ENCODE measurements at places on chromosomes 13 and 19.
A peak's percentile ranks its signal among the peaks of the same experiment; 100 is the strongest.

DNA sequence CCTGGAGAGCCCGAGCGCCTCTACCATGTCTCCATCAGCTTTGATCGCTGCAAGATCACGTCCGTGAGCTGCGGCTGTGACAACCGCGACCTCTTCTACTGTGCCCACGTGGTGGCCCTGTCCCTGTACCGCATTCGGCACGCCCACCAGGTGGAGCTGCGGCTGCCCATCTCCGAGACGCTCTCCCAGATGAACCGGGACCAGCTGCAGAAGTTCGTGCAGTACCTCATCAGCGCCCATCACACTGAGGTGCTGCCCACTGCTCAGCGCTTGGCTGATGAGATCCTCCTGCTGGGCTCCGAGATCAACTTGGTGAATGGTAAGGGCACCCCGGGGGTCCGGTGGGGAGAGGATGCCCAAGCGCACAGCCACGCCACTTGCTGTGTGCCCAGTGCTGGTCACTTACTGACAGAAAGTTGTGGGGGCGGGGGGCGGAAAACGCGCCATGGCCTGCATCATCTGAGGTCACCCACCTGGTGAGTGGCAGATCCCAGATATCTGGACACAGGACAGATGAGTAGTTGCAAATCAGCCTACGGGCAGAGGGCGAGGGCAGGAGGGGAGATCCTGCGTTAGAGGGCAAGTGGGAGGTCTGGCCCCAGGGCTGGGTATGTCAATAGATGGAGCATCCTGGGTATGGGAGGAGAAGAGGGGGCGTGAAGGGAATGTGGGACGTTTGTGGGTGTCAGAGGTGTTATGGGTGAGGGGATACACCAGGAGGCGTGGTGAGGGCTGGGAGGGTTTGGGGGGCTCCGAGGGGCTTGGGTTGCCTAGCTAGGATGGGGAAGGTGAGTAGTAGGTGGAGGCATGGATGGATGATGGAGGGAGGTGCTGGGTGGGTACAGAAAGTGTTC, 9.8 kb downstream of the ZSWIM4 start:
- DNase-seq: no peak

DNA sequence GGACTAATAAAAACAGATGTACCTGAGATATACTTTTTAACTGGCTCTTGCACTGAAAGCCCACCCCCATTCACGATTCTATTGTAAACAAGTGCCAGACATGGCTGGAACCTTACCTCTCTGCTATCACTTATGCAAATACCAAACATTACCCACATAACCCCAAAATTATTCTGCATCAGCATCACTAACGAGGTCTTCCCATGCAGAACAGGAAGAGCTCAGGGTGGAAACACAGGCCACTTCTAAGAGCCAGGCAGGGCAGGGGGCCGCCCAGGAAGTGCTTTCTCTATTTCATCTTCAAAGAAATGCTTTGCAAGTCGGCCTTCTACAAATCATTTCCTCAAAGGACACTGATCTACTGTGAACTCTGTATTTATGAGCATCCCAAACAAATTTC, 7.3 kb downstream of the IRS2 start:
- no peak for DNase-seq

GRCh38 chr19:50640368-50640767, 687 bp upstream of the SYT3 start:
- no peak for DNase-seq

GRCh38 chr13:60427285-60427684, 30.3 kb downstream of the TDRD3 start:
- no peak for DNase-seq

GRCh38 chr13:21670006-21670882, 629 bp upstream of the FGF9 start:
- DNase-seq: no peak

DNA sequence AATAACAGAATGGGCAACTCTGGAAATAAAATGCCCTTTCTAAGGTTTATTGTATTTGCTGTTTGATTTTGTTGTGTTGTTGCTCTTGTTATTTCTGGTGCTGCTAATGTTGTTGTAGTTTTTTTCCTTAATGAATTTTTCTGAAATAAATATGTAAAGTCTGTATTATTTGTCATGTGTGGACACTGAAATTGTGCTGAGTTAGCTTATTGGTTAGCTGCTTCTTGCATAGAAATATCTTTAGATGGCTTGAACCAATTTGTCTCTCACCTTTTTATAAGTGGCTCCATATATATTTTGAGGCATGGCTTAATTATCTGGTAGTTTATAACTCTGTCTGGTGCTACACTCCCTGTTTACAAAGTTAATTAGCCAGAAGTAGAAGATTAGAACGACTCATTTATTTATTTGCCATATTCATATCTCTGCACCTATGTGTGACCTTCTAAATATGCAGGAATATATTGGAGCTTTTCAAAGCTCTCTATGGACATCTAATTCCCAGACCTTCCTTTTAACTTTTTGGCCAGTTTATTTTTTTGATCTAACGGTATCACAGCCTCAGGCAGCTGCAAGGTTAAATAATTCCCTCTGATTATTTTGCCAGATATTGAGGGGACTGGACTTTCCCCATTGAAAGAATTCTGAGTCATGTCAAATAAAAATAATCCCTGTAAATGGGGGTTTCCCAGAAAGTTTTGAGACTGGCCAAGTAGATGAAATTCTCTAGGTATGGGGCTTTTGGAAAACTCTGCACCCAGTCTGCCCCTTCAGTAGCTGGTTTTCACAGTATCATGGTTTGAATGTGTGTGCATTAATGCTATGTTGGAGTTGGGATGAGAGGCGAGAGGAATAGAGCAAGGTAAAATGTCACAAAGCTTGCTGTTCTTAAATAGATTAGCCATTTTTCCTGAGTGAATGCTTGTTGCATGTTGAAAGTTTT, 1331.7 kb upstream of the MIR17HG start:
- DNase-seq: no peak

DNA sequence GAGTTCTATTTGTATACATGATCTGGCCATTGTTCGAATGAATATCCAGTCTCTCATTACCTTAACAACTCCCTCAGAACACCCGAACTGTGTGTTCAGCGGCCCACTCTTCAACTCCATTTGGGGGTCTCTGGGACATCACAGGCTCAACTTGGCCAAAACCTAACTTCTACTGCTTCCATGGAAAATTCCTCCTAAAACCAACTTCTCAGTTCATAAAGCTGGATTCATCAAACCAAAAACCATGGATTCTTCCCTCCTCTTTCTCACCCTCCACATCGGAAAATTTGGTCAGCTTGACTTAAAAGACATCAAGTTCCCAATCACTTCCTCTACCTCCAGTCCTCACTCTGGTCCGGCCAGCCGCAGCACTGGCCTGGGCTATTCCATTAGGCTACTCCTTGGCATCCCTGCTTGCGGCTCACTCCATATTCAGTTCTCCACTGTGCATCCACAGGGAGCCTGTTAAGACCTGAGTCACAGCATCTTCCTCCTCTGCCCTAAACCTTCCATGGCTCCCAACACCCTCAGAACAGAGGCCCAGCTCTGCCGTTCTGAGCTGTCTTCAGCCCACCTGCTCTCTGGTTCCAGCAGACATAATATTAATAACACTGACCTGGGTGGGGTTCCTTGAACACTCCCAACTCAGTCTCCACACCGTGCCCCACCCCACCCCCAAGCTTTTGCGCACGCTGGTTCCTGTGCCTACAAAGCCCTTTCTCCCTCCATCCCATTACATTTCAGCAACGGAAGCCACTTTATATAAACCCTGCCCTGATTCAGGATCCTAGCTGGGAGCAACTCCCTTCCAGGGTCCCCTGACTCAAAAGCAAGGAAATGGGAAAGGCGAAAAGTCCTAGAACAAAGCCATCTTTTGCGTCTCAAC, 1.1 kb downstream of the ZNF792 start:
- DNase-seq: no peak

- no peak for DNase-seq
Measured at GRCh38 chr13:23086968-23087623, 93.7 kb upstream of the SGCG start.

- DNase-seq: no peak
Measured at GRCh38 chr13:19713186-19713965, 69.4 kb downstream of the PSPC1 start.

- DNase-seq: no peak
Measured at GRCh38 chr13:44765001-44765471, 188.9 kb upstream of the TSC22D1 start.

DNA sequence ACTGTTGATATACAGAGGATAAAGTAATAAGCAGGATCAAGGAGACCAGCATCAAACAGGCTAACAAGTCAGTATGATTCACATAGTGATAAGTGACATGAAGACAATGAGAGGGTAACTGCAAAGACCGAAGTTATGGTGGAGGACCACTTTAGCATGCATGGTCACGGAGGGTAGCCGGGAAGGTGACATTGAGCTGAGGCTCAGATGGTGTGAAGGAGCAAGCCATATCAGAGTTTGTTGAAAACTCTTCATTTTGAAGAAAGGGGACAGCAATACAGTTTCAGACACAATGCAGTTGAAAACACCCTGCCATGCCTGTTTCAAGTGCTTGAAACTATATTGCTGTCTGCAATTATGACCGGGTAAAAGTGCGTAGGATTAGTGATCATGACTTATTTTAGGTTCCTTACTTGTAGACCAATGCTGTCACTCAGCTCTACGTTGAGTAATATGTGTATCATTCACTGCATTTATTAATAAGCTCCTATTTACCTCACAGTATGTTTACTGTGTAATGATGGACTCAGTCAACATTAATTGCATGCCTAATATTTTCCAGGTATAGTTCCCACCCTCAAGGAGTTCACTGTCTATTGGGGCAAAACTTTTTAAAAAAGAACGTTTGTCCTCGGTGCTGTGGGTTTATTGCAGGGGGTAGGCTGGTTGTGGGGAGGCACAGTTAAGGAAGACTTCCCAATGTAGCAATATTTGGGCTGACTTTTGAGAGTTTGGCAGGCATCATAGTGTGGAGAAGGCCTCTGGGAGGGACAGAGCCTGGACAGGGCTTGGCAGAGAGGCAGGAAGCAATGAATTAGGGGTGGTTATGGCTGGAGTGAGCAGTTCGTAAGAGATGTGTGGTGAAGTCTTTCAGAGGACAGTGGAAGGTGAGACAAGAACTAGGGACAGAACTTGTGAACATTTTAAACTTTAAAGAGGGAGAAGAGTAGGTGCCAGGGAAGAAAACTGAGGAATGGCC, 3.2 kb downstream of the UBAC2 start:
- DNase-seq: no peak

DNA sequence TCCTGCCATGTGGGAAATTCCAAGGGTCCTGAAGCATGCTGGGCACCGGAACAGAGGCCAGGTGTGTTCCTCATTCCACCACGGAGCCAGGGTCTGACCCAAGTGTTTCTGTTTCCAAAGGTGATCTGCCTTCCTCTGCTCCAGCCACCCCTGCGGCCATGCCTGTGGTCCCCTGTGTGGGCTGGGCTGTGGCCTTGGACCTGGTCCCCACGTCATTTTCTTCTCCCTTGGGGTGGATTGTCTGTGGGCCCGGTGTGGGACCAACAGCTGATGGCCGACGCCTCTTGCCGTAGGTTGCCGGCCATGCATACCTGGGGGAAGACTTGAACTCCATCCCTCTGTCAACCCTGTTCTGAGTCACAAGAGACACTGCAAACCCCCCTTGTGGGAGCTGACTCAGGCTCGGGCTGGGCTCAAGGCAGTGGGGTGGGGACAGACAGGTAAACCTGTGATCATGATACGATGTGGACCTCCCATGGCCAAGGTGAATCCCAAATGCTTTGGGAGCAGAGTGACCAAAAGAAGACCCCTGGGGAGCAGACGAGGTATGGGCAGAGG, 35.0 kb downstream of the ATP11A start:
- DNase-seq: no peak

- no peak for DNase-seq
Measured at GRCh38 chr19:15320116-15320515, 12.2 kb downstream of the BRD4 start.

- no peak for DNase-seq
Measured at GRCh38 chr13:44796597-44797490, 192.4 kb downstream of the NUFIP1 start.

- no peak for DNase-seq
Measured at GRCh38 chr19:2561895-2562294, 86.0 kb downstream of the GADD45B start.

- DNase-seq: peak; percentile 42
Measured at GRCh38 chr19:6530386-6531162, at the start of gene TNFSF9. TNFSF9 (plus strand) TSS chr19:6531026; CDS start chr19:6531037, 11 bp downstream.

DNA sequence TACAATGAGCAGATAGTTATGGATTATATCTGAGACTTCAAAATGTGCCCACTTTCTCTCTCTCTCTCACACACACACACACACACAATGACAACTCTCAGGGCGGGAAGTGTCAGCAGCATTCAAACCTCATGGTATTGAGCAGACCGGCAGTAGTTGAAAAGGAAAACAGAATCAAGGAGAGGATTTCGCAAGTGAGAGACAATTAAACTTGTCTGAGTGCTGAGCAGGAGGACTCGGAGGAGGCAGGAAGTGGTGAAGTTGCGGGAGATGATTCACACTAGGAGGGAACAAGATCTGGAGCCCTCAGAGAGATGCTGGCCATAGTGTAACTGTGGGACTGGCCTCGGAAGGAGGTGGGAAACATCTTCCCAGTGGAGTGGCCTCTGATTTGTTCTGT, 353.1 kb downstream of the EFNB2 start:
- DNase-seq: no peak

- DNase-seq: no peak
Measured at GRCh38 chr19:16330806-16331690, 6.4 kb downstream of the KLF2 start.

DNA sequence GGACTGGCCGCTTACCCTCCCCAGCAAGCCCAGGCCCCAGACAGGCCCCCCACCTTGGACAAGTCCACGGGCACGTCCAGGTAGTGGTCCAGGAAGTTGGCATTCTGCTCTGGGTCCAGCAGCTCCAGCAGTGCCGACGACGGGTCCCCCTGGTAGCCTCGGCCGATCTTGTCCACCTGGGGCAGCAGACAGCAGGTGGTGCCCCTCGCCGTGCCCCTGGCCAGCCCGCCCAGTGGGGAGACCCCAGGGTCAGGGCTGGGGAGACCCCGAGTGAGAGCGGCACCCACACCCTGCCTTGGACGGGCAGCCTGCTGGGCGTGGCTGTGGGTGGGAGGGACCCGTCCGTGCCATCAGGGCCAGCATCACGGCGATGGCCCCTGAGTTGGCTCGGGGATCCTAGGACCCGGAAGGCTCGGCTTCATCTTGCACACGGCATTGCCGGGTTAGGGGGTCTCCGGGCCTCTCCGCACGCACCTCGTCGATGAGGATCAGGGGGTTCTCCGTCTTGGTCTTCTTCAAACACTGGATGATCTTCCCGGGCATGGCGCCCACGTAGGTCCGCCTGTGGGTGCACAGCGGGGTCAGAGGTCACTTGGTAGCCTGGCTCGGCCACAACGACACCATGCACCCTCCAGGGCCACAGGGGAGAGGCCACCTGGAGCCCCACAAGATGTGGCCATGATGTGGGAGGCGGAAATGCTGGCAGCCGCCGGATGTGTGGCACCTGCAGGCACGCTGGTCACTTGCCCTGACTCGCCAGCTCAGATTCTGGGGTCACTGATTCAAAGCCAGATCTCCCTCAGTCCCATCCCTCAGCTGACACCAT, 6.3 kb downstream of the RPL36 start:
- no peak for DNase-seq

GRCh38 chr19:4327252-4327876, 11.3 kb downstream of the STAP2 start:
- no peak for DNase-seq

GRCh38 chr13:45930177-45930576, 78.6 kb upstream of the SIAH3 start:
- DNase-seq: no peak

GRCh38 chr13:38398711-38399493, 49.3 kb downstream of the UFM1 start:
- no peak for DNase-seq

Measured in LNCaP clone FGC (cell line).